Stimulated activated CD4-positive, alpha-beta T cell treated with anti-CD3 and anti-CD28 coated beads, Interleukin-12 subunit alpha, Interleukin-12 subunit beta, amount 100 ng/mL, for 48 hours (primary cell): ENCODE measurements at places on chromosomes 12 and 14.

- DNase-seq: no peak
Observed at GRCh38 chr14:37550511-37550910, 44.5 kb downstream of the FOXA1 start.

DNA sequence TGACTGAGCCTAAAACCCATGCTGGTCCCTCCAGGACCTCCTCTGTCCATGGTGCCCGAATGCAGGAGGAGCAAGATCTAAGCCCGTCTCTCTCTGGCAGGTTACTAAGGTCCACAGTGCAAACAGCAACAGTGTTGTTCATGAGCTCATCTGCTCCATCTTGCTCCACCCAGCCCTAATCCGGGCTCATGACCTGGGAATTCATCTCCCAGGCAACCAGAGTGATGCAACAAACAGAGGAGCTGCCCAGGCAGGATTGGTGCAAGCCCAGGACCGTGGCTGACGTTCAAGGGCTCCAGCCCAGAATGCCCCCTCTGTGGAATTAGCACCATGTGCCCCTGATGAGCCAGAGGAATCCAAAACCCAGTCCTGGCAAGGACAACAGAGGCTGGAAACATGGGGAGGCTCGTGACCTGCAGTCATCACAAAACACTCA lies 29.9 kb downstream of the HSPB8 start:
- no peak for DNase-seq

DNA sequence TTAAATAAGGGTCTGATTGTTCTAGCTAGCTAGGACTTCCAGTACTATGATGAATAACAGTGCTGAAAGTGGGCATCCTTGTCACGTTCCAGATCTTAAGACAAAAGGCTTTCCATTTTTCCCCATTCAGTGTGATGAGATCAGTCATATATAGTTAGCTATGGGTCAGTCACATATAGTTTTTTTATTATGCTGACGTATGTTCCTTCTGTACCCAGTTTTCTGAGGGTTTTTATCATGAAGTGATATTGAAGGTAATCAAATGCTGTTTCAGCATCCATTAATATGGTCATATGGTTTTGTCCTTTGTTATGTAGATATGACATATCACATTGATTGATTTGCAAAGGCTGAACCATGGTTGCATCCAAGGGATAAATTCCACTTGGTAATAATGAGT lies 800.1 kb upstream of the FBXO33 start:
- no peak for DNase-seq

- DNase-seq: peak; percentile 14
Observed at GRCh38 chr14:63383776-63384367, 65.1 kb upstream of the GPHB5 start.

GRCh38 chr12:76299536-76300296 lies 48.5 kb downstream of the BBS10 start:
- DNase-seq: no peak

- no peak for DNase-seq
Observed at GRCh38 chr14:22540811-22541360, 48.1 kb downstream of the DAD1 start.

DNA sequence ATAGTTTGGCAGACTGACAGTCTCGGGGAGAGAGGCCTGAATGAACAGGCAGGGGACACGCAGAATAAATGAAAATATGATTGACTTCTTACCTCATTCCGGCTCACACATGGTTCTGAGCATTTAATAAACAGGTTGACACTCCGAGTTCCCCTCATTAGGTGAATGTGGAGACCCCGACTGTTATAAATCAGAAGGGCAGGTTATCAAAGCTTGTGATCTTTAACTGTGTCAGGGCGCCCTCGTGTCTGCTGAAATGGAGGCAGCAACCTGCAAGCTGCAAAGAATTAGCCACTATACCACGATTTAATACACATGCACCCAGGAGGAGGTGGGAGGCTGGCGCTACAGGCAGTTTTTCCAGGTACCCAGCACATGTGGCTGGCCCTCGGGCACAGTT lies 627.5 kb downstream of the MED13L start:
- DNase-seq: no peak

DNA sequence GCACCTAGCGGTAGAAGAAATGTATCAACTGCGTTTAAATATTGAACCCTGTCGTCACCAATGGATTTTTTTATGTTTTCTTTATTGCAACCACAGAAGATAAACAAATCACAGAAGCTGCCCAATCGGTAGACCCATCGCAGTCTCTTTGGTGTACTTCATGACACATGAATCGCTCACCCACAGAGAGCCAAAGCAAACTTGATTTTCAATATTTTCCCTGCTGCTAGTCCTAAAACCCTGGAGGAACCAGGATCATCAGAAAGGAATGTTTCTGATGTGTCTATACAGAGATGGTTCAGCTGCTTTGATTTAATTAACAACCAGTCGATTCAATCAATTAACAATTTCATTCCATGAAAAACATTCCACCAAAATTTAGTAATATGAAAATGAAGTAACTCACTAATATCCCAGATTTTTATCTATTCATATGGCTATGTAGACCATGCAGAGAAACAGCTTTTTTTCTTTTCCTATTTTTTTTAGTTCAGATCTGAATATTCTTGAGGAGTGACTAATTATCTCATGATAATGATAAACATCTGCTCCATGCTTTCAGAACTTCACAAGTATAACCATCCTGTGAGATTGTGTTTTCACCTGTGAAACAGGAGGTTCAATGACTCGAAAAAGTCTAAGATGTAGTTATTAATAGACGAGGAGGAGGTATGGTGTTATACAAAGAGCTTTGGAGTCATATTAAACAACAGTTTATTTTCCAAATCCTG lies 46.1 kb downstream of the DIO2 start:
- no peak for DNase-seq

- DNase-seq: no peak
Observed at GRCh38 chr14:95218006-95218405, 60.7 kb upstream of the DICER1 start.

- no peak for DNase-seq
Observed at GRCh38 chr12:91633734-91634357, 451.2 kb upstream of the DCN start.

GRCh38 chr14:74364271-74364880 lies 16.1 kb downstream of the VRTN start:
- no peak for DNase-seq

GRCh38 chr12:50677858-50678257 lies 86.0 kb upstream of the ATF1 start:
- DNase-seq: no peak

DNA sequence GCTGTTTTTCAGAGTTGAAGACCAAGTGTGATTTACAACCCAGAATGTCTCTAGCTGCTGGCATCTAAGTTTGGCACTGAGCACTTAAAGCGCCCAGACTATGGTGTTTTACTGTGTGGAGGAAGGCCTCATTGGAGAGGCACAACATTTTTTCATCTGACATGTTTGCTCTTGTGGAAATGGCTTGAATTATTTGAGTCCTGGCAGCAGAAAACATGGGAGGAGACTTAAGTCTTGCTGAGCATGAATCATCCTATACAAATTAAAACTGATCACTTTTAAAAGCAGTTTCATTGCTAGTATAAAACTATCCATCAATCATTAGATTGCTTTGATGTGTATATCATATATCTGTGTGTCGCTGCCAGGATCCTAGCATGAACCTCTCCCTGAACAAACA lies 85.9 kb upstream of the REP15 start:
- no peak for DNase-seq

GRCh38 chr12:62865937-62866336 lies 69.0 kb downstream of the PPM1H start:
- no peak for DNase-seq

GRCh38 chr14:64766430-64767151 lies 62.4 kb downstream of the PLEKHG3 start:
- DNase-seq: no peak

DNA sequence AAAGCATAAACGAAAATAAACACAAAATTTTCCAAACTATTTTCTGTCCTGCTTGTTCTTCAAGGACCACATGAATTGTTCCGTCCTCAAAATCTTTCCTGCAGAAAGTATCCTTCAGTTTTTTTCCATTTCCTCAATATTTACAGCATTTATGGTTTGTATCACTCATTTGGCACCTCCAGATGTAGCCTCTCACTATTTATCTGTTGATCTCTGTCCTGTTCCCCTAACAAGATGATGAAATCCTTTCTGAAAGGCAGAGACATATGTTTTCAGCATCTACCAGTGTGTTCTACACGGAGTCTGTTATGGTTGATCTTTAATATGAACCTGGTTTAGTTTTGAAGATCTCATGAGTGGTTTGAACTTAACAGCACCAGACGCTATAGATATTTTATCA lies 490.2 kb downstream of the NELL2 start:
- DNase-seq: no peak

GRCh38 chr12:5777451-5777850 lies 167.6 kb downstream of the ANO2 start:
- DNase-seq: no peak

- DNase-seq: no peak
Observed at GRCh38 chr14:94886931-94887330, 117.0 kb upstream of the GSC start.

DNA sequence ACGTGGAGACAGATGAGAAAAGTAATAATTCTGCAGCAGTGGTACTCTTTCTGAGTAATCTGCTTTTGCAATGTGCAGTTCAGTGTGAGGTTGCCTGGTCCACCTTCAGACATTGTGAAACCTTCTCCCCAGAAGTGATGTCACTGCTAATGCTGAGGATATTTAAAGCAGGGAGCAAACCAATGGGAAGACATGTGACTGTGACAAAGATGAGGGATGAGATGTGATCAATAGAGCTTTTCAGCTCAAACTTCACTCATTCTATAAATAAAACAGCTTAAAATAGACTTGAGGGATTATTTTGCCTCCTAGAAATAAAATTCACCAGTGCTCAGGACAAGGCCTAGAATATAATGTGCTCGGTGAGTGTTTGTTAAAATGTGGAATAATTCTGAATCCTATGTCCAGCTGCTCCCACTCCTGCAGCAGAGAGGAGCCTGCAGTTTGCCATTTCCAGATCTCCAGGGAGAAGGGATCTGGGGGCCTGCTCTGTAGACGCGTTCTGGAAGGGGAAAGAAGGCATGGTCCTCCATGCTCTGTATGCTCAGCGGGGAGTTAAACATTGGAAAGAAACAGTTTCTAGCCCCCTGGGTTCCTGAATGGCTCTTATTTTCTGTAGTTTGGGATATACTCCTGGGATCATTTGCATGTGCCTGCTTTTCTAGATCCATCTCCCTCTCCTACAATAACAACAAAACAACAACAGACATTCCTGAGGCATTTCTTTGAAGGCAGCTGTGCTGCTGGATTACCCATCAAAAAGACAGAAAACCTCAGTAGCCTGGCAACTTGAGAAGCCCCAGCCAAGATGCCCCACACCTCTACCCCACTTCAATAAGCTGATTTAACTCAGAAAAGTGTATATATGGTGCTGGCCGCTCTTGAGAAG lies 8.9 kb downstream of the SLC7A8 start:
- DNase-seq: no peak

GRCh38 chr12:54082397-54082892 lies 28.8 kb downstream of the HOXC4 start:
- DNase-seq: no peak

- DNase-seq: no peak
Observed at GRCh38 chr12:47984331-47984801, 19.9 kb downstream of the COL2A1 start.

DNA sequence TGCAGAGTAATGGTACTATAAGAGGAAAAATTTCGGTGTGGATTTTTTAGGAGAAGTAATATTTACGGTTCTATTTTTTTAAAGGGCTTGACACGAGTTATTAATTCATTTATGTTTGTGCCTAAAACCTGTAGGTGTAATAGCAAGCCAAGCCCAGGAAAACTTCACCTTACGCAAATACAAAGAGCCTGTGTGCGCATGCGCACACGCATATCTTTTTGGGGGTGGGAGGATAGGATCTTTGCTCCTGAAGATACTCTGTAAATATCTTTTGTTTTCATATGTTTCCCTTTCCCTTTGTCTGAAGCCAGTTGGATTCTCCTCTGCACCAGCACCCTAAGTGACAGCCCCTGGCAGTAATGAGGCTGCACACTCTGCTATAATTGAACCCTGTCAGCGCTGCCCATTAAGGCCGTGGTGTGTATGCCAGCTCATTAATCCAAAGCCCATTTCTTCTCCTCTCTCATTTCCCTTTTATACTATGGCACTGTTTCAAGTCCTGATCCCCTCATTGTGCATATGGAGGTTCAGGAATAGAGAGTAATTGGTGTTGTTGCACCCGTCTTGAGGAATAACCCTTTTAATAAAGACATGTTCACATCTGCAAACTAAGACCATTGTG lies 327.2 kb upstream of the E2F7 start:
- no peak for DNase-seq

- DNase-seq: no peak
Observed at GRCh38 chr12:57464569-57464968, 5.0 kb downstream of the GLI1 start.

DNA sequence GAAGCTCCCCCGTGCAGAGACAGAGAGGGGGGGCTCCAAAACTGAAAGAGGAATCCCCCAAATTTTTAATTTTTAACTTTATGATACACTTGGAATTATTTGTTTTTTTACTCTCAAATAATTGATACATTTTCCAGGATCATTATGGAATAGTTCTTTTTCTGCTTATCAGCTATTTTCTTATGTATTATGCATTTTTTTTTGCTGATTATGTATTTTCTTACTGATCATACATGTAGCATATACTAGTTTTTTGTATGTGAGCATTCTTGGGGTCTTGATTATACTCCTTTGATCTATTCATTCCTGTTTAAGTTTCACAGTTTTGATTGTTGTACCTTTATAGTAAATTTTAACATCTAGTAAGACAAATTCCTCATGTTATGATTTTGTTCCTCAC lies 55.5 kb upstream of the LDHB start:
- DNase-seq: no peak

GRCh38 chr12:107748472-107748871 lies 12.5 kb downstream of the PRDM4 start:
- DNase-seq: no peak

DNA sequence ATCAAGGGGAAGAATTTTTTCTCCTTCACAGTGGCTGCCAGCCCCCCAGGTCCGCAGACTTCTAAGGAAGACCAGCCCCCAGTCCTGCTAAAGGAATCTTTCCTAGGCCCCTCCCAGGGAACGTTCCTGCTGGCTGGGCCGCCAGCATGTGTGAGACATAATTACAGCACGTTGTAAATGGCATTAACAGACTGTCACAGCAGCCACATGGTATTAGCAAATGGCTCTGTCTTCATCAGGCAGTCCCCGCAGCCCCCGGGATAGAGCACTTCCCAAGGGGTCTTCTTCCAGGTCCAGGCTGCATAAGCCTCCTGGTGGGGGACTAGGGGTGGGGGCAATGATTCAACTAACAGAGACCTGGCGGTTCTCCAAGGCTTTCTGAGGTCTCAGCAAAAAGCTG lies 34.9 kb upstream of the FAM222A start:
- DNase-seq: no peak

DNA sequence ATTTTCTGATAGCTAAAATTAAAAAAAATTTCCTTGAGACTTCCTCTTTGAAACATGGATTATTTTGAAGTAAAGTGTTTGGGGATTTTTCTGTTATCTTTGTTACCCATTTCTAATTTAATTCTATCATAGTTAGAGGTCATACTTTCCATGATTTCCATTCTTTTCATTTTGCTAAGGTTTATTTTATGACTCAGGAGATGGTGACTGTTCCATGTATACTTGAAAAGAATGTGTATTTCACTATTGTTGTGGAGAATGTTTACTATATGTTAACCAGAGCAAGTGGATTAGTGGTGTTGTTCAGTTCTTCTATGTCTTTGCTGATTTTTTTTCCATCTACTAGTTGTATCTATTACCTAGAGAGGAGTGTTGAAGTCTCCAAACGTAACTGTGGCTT lies 250.5 kb upstream of the PELI2 start:
- no peak for DNase-seq

- DNase-seq: no peak
Observed at GRCh38 chr14:35268946-35269345, 23.2 kb upstream of the PSMA6 start.

GRCh38 chr12:19186722-19187661 lies 57.5 kb downstream of the PLEKHA5 start:
- DNase-seq: no peak
